ENCODE measurements at places on chromosomes 16 and 17. TPM values are rescaled to one million over a fixed set of nuclear protein-coding genes. Genes with fewer than 3 reads are reported as not detected.

HBA1 gene
- polyA plus RNA-seq: 1,041 TPM

- H3K4me1 ChIP-seq: no peaks in the 10 kb centered on the region
- H3K4me3 ChIP-seq: no peak overlapping the region
- no peak for DNase-seq
These were observed 134.8 kb upstream of the TP53TG3C start for GRCh38 chr16:33059206-33059605.

ABCA3 gene
- 4.7 TPM for polyA plus RNA-seq

PTX4 gene
- polyA plus RNA-seq: 0.19 TPM

SCNN1B gene
- polyA plus RNA-seq: 0.13 TPM

GPR142 gene
- 0.97 TPM for polyA plus RNA-seq

- no peak overlapping the region for H3K4me3 ChIP-seq
- no peak overlapping the region for H3K27ac ChIP-seq
- H3K36me3 ChIP-seq: no peaks in the 10 kb centered on the region
- no peaks in the 10 kb centered on the region for H3K4me1 ChIP-seq
- DNase-seq: no peak
These were observed 511.1 kb downstream of the CDH13 start for GRCh38 chr16:83137894-83138293.

TXNDC11 gene
- polyA plus RNA-seq: 42.5 TPM

DNA sequence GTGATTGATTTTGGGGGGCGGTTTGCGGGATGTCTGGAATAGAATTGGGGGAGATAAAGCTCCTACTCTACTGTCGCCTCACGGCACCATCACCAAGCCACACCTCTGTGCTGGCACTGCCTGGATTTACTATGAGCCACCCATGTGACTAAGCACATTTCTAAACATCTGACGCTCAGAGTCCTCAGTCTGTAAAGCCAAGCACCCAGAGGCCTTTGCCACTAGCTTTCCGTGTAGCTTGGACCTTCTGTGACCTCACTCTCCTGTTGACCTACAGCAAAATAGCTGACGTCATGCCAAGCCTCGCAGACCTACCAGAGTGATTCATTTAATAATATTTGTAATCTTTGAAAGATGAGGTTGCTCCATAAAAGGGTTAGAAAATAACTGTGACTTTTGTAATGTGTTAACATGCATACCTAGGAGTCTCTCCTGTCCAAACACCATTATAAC lies 38.5 kb upstream of the MYOCD start:
- no peak for DNase-seq
- no peaks in the 10 kb centered on the region for H3K36me3 ChIP-seq
- no peak overlapping the region for H3K27ac ChIP-seq
- H3K27me3 ChIP-seq: no peaks in the 10 kb centered on the region
- no peak overlapping the region for H3K4me3 ChIP-seq

Measured in large intestine (tissue), 12 donors.